Left kidney (tissue), 8 donors: ENCODE measurements at places on chromosomes 1 and 21. TPM values are rescaled to one million over a fixed set of nuclear protein-coding genes. Genes with fewer than 3 reads are reported as not detected.
A peak's percentile ranks its signal among the peaks of the same experiment; 100 is the strongest.

ZBED6 gene
- polyA plus RNA-seq, result 17.1 TPM

DIPK1A gene
- polyA plus RNA-seq, result 8.6 TPM

CSF1 gene
- 7.1 TPM for polyA plus RNA-seq

KRTAP19-2 gene
- polyA plus RNA-seq, result not detected

TRIM67 gene
- polyA plus RNA-seq, result 0.15 TPM

PLEKHG5 gene
- polyA plus RNA-seq, result 15.9 TPM

S100A8 gene
- 3.4 TPM for polyA plus RNA-seq

RGS16 gene
- polyA plus RNA-seq, result 0.96 TPM

DNA sequence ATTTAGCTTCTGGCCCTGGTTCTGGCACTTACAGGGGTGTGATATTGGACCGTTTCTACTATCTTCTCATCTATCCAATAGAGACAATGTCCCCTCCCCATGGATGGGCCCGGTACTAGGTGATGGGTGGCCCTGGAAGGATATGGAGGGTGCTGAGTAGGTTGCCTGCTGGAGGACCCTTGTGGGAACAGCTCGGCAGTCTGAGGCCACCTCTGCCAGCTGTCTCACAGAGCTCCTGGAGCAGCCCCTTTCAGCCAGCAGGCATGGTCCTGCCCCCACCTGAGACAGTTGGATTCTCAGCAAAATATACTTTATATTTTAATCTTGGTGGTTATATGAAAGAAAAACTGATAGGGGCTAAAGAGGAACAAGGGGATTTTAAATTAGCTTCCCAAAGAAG lies 101.0 kb upstream of the LMO4 start:
- DNase-seq, result no peak

DNA sequence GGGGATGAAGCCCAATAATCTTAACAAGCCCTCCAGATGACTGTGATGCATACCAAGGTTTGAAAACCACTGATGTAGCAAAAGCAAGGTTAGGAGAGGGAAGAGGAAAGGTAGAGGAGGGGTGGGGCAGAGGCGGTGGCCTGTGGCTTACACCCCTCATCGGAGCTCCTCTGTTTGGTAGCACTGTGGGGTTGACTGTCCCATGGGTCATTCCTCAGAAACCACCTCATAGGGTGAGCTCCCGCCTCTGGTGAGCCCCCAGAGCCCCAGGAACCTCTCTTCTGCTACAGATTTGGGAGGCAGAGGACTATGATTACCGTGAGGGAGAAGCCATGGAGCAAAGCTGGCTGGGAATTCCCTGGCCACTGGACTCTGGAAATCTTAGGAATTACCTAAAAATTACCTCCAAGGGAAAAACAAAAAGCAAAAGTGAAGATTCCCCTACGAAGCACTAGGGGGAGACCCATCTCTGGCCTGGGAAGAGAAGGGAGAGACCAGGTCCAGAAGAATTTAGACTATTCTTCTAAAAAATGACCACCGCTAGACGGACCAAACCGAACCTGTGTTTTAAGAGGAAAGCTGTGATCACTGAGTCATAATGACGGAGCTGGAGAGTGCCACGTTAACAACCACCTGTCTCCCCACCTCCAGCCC lies 1.5 kb upstream of the RASSF5 start:
- DNase-seq, result no peak

- no peak for DNase-seq
These were observed 791 bp upstream of the PIK3R3 start for GRCh38 chr1:46133181-46133658.

GRCh38 chr21:14115646-14116045 lies 95.1 kb downstream of the LIPI start:
- no peak for DNase-seq

GRCh38 chr1:44168520-44169098 lies 27.2 kb upstream of the KLF18 start:
- DNase-seq, result no peak

DNA sequence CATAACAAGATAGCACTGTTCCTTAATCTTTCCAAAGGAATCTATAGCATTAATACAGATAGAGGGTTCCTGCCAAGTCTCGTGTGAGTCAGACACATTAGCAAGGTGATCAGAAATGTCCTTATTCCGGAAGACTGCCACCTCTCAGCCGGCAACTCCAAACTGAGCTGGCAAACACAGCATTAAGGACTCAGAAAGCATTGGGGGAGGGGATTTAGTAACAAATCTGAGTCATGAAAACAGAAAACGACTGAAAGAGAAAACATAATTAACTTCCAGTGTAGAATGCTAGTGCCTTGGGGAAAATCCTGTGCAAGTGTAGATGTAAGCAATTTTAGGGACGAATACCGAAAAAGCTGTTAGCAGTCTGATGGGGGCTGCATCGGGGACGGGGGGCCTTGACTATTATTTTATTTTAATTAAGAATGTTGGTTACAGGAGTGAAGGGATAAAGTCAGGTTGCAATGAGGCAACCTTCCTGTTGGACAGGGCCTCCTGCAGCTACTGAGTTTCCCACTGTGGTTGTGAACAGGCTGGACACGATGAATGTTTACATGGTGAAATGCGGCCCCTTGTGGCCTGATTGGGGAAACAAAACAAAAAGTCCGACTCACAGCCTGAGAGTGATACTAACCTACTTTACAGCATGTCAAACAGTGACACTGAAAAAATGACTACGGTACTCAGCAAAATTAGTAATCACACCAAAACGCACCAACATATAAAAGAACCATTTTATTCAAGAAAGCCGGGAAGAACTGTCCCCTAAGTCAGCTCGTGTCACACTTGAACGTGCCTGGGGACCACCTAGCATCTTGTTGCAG lies 20.7 kb downstream of the MIS18A start:
- peak; percentile 88 for DNase-seq

DNA sequence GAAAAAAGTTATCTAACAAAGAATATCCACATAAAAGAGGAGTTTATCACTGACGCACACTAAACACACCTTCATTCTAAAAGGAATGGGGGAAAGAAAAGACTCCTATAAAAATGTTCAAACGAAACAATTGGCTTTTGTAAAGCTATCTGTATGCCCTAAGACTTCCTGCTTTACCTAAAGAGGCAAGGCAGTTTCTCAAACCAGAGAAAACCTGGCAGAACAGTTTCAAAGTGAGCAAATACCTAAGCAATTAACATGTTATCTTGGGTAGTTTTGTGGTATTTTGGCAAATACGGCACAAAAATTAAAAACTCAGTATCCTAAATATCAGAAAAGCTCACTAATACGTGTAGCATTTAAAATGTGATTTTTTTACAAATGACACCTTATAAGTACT lies 1.9 kb downstream of the PUM1 start:
- DNase-seq, result peak; percentile 14

DNA sequence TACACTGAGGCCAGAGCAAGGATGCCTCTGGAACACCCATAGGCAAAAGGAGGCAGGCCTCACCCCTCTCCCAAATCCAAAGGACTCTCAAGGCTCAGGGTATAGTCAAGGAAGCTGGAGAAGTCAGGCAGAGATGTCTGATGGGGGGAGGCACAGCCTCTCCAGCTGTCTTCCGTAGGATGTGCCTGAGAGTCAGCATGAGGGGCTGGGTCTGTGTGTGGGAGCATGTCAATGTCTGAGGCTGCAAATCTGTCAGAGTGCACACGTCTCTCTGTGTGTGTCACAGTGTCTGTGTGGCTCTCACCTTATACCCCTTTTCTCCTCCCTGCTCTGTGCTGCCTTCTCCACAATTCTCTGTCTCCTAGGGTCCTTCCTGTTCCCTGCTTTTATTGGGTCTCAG lies 4.0 kb downstream of the HPCAL4 start:
- DNase-seq, result no peak

GRCh38 chr21:37243961-37244360 lies 23.2 kb downstream of the VPS26C start:
- no peak for DNase-seq

DNA sequence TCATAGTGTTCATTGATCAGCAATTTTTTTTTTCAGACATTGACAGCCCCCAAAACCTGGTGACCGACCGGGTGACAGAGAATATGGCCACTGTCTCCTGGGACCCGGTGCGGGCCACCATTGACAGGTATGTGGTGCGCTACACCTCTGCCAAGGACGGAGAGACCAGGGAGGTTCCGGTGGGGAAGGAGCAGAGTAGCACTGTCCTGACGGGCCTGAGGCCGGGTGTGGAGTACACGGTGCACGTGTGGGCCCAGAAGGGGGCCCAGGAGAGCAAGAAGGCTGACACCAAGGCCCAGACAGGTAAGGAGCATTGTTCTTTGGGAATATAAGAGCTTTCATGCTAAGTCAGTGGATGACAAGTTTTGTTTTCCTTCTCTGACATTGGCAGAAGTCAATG lies 49.3 kb downstream of the TNN start:
- no peak for DNase-seq

- DNase-seq, result no peak
These were observed 18.8 kb upstream of the GRIK1 start for GRCh38 chr21:29958551-29958950.

- no peak for DNase-seq
These were observed 7.1 kb downstream of the CHRNB2 start for GRCh38 chr1:154574716-154575115.

DNA sequence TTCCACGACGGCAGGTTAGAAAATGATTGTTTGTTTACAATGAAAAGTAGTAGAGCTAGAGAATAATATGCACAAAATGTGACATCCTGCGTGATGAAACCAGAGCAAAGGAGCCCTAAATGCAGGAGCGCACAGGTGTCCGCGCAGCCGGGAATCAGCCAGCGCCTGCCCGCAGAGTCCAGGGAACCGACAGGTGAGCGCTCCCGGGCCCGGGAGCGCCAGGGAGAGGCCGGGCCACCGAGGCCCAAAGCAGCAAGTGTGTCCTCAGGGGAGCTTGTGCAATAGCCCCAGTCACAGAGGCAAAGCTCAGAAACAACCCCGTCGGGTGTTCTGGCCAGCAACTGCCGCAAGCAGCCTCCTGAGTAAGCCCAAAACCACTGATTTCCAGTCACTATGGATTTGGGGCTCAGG lies 789 bp upstream of the GALE start:
- DNase-seq, result no peak

- no peak for DNase-seq
These were observed 7.3 kb upstream of the TAGLN2 start for GRCh38 chr1:159932296-159933285.

DNA sequence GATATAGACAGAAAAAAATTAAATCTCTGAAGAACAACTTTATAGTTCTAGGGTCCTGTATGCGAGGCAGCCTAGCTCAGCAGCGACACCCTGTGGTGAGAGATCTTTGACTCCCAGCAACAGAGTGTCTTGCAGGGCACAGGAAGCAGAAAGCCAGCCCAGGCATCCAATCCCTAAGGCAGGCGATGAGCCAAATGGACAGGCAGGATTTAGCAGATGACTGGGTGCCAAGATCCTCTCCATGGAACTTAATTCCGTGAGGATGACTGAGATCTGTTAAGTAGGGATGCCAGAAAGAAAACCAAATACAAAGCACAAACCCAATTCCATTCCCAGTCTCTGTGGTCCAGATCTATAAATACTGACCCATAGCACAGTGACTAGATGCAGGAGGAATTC lies 38.8 kb downstream of the HLCS start:
- peak; percentile 79 for DNase-seq

GRCh38 chr1:32496127-32496526 lies 31.3 kb downstream of the ZBTB8B start:
- DNase-seq, result no peak

DNA sequence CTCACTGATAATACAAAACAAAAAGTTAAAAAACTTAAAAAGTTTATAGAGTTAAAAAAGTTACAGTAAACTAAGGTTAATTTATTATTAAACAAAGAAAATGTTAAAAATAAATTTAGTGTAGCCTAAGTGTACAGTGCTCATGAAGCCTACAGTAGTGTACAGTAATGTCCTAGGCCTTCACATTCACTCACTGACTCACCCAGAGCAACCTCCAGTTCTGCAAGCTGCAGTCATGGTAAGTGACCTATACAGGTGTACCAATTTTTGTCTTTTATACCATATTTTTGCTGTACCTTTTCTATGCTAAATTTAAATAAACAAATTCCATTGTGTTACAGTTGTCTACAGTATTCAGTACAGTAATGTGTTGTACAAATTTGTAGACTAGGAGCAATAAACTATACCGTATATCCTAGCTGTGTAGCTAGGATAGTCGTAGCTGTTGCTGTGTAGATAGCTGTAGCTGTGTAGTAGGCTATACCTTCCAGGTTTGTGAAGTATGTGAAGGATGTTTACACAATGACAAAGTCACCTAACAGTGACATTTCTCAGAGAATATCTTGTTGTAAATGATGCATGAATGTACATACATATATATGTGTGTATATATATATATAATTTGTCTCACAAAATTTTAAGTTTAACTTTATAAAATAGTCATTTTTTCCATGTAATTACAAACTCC lies 140.2 kb downstream of the TGFB2 start:
- no peak for DNase-seq

GRCh38 chr1:230926182-230926581 lies 52.5 kb downstream of the TTC13 start:
- DNase-seq, result no peak

GRCh38 chr1:54614024-54614423 lies 9.3 kb downstream of the FAM151A start:
- no peak for DNase-seq

- no peak for DNase-seq
These were observed 65.9 kb downstream of the LAMC1 start for GRCh38 chr1:183089025-183089639.

GRCh38 chr1:210117198-210117597 lies 115.4 kb upstream of the SERTAD4 start:
- no peak for DNase-seq
